ENCODE measurements at places on chromosomes 5 and 9. TPM values are rescaled to one million over a fixed set of nuclear protein-coding genes. Genes with fewer than 3 reads are reported as not detected.

PSD2 gene
- not detected for total RNA-seq

CAMLG gene
- total RNA-seq = 29.1 TPM

NIM1K gene
- total RNA-seq = 0.76 TPM

MSX2 gene
- total RNA-seq = not detected

IL4 gene
- 21.6 TPM for total RNA-seq

OR1J2 gene
- not detected for total RNA-seq

CLIC3 gene
- not detected for total RNA-seq

LARP1 gene
- 301 TPM for total RNA-seq

SLC1A1 gene
- 0.14 TPM for total RNA-seq

EEIG1 gene
- total RNA-seq = 53.3 TPM

DND1 gene
- total RNA-seq = 3.5 TPM

DHX29 gene
- total RNA-seq = 17.6 TPM

C5orf52 gene
- total RNA-seq = not detected

SPARC gene
- 0.43 TPM for total RNA-seq

NR6A1 gene
- 1.8 TPM for total RNA-seq

CCL21 gene
- not detected for total RNA-seq

PMPCA gene
- 111 TPM for total RNA-seq

TCF7 gene
- 10.0 TPM for total RNA-seq

SYK gene
- total RNA-seq = 0.80 TPM

ARSI gene
- not detected for total RNA-seq

TRIM36 gene
- not detected for total RNA-seq

MCC gene
- total RNA-seq = 1.6 TPM

ETF1 gene
- total RNA-seq = 170 TPM

ARID3C gene
- 0.21 TPM for total RNA-seq

WNK2 gene
- 1.2 TPM for total RNA-seq

ADGRV1 gene
- 12.4 TPM for total RNA-seq

WDR38 gene
- not detected for total RNA-seq

CCIN gene
- total RNA-seq = not detected

CSF1R gene
- total RNA-seq = 0.27 TPM

GOLGA2 gene
- 44.0 TPM for total RNA-seq

INSL4 gene
- not detected for total RNA-seq

PCDH1 gene
- total RNA-seq = not detected

UBE2QL1 gene
- 0.67 TPM for total RNA-seq

TXNDC15 gene
- total RNA-seq = 53.9 TPM

LCN1 gene
- not detected for total RNA-seq

HTR4 gene
- not detected for total RNA-seq

SLC6A7 gene
- not detected for total RNA-seq

FRRS1L gene
- total RNA-seq = not detected

SEMA5A gene
- total RNA-seq = 0.62 TPM

SLC2A6 gene
- total RNA-seq = 6.1 TPM

JAK2 gene
- 29.4 TPM for total RNA-seq

SKP2 gene
- total RNA-seq = 56.6 TPM

SUSD1 gene
- 6.4 TPM for total RNA-seq

NKD2 gene
- total RNA-seq = 14.4 TPM
